ENCODE measurements at places on chromosomes 16 and 17.

GRCh38 chr17:57391857-57392471 is 135.6 kb downstream of the MSI2 start:
- no peak for DNase-seq

GRCh38 chr17:20184181-20184580 is 175.0 kb downstream of the SPECC1 start:
- DNase-seq: no peak

DNA sequence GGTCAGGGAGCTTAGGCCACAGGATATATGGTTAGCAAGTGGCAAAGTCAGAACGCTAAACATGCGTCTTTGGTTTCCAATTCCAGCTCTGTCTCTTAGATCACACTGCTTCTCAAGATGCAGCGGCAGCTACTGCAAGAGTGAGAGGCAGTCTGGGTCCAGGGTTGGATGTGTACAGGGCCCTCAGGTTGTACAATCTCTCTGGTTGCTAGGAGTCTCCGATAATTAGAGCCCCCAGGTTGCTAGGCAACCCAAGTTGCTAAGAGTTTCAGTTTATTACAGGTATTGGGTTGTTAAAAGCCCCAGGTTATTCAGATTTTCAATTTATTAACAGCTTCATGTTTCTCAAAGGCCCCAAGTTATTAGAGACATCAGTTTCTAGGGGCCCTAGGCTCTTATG is 15.5 kb upstream of the SPACA3 start:
- DNase-seq: no peak

DNA sequence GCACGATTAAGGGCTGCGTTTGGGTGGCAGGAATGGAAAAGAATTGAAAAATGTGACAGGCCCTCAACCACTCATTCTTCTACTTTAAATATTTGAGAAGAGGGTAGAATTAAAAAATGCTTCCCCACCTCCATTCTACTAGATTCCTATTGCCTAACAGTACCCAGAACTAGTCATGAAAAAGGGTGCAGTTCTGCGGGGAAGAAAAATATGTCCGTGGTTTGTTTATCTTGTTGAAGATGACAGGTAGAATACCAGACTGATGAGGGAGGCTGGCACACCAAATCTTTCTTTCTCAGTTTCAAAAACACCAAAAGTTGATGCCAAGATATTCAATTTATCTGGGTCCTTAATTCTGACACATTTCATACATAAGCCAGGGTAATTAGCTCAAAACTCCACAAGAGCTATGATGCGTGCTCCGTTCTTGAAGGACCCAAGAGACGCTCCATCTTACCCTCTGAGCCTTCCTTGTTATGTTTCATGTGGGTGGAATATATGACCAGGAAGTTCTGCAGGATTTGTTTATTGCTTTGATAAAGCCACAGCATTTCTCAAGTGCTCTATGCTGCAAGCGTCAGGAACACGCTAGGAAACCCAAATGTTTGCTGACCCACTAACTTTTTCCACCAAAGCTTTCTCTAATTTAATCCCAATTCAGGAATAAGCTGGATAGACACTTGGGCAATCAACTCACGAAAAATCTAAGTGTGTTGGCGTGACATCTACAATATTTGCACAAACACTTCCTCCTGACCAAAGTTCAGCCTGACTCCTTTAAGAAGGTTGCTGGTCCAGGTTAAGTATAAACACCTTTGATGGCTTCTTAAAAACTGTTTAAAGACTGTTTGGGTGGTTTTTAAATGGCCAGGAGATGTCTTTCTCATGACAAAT is 20.6 kb upstream of the GAN start:
- no peak for DNase-seq

GRCh38 chr16:715477-716199 is 720 bp downstream of the METRN start:
- no peak for DNase-seq
